ENCODE measurements at places on chromosomes 7 and 10.

DNA sequence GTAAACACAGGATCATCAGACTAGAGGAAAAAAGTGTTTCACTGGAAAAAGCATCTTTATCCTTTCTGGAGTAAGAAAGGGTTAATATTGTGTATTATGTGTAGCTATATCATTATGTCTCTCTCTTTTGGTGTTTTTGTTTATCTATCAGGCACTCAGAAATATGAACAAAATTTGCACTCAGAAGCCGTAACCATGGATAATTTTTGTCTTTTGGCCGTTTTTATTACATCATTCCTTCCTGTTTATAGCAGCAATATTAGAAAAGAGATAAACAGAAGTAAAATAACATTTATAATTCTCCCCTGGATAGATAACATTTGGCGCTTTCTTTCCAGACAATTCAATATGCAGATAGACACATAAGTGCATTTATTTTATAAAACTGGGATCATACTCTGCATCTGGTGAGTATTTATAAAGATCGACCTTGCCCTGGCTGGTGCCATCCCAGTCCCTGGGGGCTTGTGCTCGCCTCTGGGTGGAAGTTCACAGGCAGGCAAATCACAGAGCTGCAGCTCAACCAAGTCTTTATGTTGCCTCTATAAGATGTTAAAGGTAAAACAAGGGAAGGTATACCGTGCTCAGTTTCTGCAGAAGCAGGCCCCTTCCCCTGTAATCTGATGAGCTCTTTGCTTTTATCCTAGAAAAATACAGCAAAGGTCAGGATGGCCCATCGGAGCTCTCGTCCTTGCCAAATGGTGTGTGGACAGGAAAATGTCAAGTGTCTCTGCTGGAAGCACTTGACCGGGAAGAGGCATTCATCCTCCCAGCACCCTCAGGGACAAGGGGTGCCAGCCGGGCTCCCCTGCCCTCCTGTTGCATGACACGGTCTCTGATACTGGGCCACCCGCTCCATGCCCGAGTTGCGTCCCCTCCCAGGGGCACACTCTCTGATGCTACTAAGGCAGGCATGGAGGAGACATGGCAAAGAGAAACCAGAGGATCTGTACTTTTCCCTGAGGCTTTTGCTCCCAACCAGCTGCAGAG lies 43.9 kb downstream of the PYROXD2 start:
- no peak for DNase-seq

DNA sequence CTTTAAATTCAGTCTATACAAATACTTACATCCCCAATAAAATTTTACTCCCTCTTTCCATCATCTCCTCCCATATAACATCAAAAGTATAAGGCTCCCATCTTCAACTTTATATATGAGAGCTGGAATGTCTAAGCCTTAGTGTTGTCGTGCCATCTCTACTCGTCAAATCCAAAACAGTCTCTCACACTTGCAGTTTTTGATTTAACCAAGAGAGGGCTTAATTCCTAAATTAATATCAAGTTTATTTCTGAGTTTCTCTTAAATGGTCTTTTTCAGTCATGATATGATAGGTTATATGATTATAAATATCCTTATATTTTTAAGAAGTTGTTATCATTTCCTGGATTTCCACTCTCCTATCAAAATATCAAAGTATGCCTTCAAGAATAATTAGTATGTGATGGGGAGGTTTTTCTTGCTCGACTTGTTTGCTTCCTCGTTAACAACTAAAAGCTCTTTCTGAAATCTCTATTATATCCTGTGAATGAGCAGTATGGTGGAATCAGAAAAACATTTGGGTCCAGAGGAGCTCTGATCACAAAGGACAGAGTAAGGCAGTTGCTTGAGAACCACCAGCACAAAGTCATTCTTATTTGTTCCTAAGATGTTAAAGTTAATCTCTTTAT lies 12.5 kb upstream of the LIPK start:
- DNase-seq, result no peak

GRCh38 chr7:129066290-129067131 lies 11.6 kb upstream of the TNPO3 start:
- peak; percentile 6 for DNase-seq

DNA sequence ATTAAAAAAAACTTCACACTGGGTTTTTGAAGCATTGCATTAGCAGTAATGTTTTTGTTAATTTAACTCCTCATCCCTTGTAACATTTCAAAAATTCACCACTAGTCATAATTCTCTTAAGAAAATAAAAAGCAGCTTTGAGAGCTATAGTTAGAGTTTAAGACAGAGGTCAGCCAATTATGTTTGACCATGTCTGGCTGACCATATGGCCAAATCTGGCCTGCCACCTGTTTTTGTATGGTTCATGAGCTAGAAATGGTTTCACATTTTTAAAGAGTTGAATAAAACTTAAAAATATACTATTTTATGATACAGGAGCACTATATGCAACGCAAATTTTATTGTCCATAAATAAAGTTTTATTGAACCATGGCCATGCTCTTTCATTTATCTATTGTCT lies 73.0 kb upstream of the LRRTM3 start:
- DNase-seq, result no peak

DNA sequence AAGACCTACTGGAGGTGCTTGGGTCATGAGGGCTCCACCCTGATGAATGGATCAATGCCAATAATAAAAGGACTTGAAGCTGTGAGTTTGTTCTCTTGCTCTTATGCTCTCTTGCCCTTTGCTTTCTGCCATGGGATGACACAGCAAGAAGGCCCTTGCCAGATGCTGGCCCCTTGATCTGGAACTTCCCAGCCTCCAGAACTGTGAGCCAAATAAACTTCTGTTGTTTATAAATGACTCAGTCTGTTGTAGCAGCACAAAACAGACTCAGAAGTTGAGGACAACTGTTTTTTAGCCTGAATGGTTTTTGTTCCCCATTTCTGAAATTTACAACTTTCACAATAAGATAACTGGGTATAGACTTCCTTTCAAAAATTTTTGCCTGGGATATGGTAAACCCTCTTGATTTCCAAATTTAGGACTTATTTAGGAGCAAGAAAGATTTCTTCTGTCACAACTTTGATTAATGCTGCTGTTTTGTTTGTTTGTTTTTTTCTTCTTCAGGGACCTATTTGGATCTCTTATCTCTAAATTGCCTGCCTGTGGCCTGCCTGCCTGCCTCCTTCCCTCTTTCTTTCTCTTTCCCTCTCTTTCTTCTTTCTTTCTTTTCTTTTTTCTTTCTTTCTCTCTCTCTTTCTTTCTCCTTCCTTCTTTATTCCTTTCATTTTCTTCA lies 12.1 kb downstream of the ENTPD1 start:
- DNase-seq, result no peak

- no peak for DNase-seq
Measured at GRCh38 chr7:157684909-157685429, 348.2 kb downstream of the DNAJB6 start.

DNA sequence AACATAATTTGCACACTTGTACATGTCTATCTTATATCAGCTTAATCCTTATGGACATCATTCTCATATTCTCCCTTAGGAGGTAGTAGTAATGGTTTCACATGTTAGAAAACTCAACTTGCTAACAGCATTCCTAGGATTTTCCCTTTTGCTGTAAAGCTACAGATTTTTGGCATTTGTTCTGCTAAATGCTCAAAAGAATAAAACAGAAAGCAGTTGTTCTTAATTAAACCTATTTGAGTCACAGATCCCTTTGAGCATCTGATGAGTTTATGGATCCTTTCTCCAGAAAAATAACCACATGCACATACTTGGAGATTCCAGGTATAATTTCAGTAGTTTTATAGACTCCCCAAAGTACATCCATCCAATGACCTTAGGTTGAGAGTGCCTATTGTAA lies 122.9 kb upstream of the BET1 start:
- no peak for DNase-seq

DNA sequence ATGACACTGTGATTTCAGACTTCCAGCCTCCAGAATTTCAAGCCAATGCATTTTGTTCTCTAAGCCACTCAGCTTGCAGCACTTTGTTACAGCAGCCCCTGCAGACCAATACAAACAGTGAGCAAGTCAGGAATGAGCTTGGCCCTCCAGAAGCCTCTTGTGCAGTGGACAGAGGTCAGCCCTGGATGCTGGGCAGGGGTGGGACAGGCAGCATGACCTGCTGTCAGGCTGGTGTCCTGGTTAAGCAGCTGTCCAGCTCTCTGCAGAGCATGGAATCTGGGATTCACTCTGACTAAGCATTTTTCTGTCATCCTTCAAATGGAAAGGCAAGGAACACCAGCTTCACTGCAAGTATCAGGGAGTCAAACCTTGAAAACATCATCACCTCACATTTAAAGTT lies 85.5 kb upstream of the GDF10 start:
- DNase-seq, result no peak

GRCh38 chr10:71882813-71883659 lies 32.0 kb upstream of the PSAP start:
- DNase-seq, result no peak

DNA sequence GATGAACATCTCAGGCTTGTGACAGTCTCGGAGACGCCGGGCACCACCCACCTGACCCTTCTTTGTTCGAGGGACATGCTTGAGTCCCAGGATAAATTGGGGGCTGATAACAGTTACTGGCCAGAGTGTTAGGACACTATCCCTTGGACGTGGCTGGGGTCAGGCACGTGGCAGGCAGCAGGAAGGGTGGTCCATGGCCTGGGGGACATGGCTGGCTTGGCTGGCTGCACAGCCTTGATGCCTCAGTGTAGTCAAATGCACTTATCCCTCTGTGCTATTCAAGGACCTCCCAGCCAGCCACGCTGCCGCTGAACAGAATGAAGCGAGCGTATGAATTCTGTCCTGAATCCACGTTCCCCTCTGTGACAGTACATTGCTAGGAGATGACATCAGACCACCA lies 662.0 kb upstream of the FOXK1 start:
- no peak for DNase-seq

DNA sequence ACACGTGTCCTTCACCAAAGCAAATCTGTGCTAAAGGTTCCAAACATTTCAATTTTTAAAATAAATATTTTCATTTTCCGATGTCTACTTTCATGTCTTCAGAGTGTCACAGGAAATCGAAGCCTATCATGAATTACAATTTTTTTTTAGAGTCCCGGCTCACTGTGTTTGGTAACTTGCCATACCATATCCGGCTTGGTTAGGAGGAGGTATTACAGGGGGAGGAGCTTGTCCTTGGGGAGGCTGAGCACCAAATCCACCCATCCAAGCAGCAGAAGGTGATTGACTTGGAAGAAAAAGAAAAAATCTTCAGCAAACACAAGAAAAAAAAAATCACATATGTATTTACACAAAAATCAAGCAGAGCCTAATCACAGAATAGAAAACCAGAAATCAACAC lies 21.3 kb downstream of the TIAL1 start:
- DNase-seq, result no peak

- peak; percentile 38 for DNase-seq
Measured at GRCh38 chr7:95205665-95206225, 118.6 kb downstream of the PON1 start.

All from urothelium cell line (cell line).